Activated CD4-positive, CD25-positive, alpha-beta regulatory T cell treated with anti-CD3 and anti-CD28 coated beads, Interleukin-2, amount 50 U/mL, for 24 hours (primary cell): ENCODE measurements at places on chromosomes 16 and 17.

- ATAC-seq: no peak
These were observed 25.9 kb downstream of the CLUH start for GRCh38 chr17:2685696-2686095.

DNA sequence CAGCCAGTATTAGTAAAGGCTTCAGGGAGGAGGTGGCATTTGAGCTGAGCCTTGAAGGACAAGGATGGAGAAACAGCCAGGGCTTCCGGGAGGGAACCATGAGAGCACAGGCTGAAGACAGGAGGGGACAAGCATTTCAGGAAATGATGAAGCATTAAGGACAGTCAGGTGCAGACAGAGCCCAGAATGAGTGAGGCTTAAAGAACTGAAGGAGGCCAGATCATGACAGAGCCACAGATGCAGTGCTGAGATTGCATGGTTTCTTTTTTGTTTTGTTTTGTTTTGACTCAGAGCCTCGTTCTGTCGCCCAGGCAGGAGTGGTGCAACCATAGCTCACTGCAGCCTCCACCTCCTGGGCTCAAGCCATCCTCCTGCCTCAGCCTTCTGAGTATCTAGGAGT is 211.5 kb downstream of the SOX9 start:
- no peak for ATAC-seq

DNA sequence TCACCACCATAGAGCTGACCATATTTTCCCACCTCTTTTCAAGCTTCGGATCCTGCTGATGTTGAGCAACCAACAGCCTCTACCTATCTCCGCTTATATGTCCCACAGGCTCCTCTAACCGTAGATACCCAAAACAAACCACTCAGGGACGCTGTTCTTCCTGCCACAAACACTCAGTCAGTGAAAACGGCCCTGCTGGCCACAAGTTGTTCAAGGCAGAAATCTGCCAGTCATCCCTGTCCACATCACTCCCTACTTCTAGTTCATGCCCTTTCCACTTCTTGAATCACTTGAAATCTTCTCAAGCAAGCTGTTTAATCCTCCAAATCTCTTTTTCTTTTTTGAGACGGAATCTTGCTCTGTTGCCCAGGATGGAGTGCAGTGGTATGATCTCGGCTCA is 7.9 kb downstream of the RABEP2 start:
- ATAC-seq: no peak

GRCh38 chr16:5252791-5253190 is 155.2 kb upstream of the EEF2KMT start:
- no peak for ATAC-seq

DNA sequence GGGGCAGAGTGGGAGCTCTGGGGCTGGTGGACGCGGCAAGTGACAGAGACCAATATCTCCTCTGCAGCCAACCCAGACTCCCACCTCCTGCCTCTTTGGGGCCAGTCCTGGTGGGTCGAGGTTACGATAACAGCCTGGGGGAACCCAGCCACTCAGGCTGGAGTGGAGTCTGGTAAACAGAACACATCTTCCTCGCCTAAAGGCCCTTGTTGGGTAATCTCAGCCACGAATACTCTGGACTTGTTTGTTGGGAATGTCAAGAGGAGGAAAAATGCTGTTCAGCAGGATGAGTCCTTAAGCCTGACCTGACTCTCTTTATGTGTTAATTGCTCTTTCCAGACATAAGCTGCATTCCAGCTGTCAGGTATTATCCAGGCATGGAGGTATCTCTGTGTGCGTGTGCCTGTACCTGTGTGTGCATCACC is 8.0 kb upstream of the SPNS2 start:
- no peak for ATAC-seq

DNA sequence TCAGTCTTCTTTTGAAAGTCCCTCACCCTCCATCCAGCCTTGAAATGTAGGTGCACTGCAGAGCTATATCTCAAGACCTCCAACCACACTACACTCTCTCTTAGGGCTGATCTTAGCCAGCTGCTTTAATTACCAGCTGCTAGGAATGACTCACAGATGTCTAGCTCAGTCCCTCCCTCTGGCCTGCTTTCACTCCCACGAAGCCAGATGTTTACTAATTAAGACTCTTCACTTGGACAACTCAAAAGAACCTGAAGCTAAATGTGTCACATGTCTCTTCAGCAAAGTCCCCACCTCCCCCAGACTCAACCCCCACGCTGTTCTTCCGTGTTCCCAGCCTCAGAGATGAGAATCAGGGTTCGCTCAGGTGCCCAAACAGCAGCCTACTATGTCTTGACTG is 2.6 kb downstream of the GTF3C1 start:
- ATAC-seq: peak; percentile 24

DNA sequence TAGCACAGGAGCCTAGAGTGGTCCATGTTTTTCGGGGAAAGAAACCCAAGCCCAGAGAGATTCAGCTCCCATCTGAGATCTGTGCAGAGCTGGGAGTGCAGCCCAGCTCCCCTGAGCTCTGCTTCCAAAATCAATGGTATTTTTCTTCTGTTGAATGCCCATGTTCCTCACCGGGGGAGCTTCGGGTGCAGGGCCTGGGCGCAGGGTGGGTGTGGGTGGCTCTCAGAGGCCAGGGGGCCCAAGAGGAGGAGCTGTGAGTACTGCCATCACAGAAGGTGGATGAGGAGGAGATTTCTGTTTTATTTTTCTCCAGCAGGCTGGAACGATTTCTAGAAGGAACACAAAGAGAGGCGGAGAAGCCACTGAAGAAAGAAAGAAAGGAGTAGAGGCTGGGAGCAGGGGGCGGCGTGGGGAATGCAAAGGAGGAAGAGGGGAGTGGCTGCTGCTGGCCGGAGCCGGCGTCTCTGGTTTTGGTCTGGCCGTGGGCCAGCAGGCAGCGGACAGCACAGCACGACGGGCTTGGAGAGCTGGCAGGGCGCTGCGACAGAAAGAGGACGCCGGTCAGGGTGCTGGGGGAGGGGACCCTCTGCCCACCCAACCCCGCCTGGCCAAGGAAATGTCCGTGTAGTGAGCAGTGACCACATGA is 76.2 kb upstream of the KSR1 start:
- ATAC-seq: no peak

DNA sequence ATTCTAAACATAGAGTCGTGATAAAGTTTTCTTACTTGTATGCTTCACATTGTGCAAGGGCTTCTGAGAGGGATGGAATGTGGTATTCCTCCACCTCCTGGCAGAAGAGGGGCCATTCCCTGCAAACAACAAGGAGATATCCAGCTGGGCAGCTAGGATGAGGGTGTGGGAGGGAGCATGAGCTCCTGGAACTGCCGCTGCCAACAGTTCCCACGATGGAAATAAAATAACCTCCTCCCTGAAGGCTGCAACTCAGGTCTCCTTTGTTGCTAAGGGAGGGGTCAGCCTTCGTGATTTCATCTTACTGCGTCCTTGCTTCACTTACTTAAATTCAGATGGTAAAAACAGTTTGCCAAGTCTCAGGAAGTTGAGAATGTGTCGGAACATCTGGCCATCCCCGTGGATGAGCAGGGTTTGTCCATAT is 15.6 kb downstream of the PLEKHG4 start:
- no peak for ATAC-seq

GRCh38 chr17:67490471-67490870 is 113.4 kb downstream of the PITPNC1 start:
- ATAC-seq: no peak

DNA sequence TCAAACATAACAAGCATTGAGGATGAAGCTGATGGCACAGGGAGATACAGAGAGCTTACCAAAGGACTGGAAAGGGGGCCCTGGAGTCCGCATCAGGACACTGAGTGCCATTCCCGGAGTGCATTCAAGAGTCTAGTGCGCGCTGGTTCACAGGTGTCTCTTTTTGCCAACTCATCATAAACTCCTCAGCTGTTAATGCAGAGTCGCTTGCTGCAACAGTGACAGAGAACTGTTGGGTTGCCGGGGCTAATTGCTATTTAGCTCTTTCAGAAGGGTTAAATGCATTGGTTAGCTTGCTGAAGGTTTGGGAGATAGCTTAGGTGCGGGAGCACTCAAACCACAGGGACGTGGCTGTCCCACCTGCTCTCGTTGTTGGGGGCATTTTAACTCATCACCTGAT is 1091.6 kb upstream of the EEF2KMT start:
- no peak for ATAC-seq

DNA sequence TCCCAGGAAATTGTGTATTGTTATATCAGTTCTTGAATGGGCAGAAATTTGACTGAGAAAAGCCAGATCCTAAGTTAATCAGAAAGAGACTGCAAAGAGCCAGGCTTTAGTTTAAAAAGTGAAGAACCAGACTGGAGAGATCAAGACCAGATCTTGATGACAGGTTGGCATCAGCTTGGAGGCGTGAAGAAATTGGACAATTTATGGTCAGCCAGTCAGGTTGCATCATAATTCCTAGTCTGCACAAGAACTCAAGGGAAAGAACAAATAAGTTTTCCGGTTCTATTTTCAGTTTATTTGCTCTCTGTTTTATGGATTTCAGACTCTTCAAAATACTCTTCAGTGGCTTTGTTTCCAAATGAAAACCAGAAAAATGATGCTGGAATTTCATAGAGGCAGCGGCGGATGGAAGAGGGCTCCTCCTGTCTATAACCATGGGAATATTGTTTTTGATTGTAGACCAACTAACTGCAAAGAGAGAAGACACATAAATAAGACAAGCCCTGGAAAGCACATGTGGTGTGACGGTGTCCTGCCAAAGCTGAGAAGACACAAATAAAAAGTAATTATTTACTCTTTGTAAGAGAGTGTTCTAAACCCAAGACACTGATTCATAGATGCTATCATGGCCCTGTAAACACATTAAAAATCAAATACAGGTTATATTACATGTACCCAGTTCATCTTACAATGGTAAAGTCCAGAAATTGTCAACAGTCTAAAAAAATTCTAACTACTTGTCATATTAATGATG is 91.7 kb downstream of the PCTP start:
- no peak for ATAC-seq

DNA sequence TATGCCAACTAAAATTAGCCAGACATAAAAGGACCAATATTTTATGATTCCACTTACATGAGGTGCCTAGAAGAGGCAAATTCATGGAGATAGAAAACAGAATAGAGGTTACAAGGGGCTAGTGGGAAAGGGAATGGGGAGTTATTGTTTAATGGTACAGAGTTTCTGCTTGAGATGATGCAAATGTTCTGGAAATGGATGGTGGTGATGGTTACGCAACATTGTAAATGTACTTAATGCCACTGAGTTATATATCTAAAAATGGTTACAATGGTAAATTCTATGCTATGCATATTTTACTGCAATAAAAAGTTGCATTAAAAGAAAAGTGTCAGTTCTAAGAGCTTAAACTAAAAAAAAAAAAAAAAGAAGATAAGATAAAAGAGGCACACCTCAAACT is 17.9 kb downstream of the MT1X start:
- no peak for ATAC-seq

- no peak for ATAC-seq
These were observed 20.0 kb downstream of the MTHFSD start for GRCh38 chr16:86534779-86535615.

GRCh38 chr16:88338111-88338510 is 44.6 kb upstream of the ZNF469 start:
- no peak for ATAC-seq

GRCh38 chr16:51267681-51268080 is 116.6 kb upstream of the SALL1 start:
- no peak for ATAC-seq

GRCh38 chr17:8747742-8748141 is 3.1 kb upstream of the CCDC42 start:
- ATAC-seq: no peak

GRCh38 chr17:50818921-50819657 is 16.3 kb upstream of the WFIKKN2 start:
- no peak for ATAC-seq

DNA sequence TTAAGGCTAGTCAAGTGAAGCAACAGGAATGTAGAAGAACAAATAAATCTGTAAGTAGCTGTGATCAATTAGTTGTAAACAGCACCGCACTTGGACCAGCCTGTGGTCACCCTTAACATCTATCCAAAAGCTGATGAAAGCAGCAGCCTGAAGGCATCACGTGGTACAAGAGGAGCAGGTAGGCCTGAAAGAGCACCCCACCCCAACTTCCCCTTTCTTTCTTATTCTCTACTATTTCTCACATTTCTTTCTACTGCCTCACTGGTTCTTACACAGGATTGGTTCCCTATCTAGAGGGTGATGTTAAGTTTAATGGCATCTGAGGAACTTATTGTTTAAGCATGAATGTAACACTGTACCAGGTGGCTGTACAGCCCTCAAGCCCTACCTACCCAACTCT is 42.6 kb upstream of the CLEC18B start:
- no peak for ATAC-seq

DNA sequence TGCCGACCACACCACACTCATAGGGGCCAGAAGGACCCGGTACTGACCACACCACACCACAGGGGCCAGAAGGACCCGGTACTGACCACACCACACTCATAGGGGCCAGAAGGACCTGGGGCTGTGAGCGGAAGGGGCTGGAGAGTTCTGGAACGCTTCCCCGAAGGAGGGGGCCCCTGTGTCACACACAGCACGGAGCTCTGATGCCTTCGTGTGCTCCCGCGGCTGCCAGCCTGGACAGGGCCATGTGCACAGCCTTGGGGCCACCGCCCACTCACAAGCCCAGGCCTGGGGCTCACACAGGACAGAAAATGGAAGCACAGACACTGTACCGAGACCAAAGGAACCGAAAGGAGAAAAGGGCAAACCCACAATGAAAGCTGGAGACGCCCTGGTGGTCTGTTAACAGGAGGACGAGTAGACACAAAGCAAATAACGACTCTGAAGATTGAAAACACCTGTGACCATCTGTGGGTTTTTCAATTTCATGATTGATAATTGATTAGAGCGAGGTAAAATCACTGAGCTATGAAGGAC is 106.5 kb upstream of the METRNL start:
- no peak for ATAC-seq

GRCh38 chr17:7355053-7355452 is at the start of gene TMEM95:
TSS of gene TMEM95 (plus strand) at chr17:7355156. CDS start at chr17:7355205, 49 bp downstream.
- no peak for ATAC-seq

- no peak for ATAC-seq
These were observed 138.4 kb downstream of the WWOX start for GRCh38 chr16:78237841-78238240.

DNA sequence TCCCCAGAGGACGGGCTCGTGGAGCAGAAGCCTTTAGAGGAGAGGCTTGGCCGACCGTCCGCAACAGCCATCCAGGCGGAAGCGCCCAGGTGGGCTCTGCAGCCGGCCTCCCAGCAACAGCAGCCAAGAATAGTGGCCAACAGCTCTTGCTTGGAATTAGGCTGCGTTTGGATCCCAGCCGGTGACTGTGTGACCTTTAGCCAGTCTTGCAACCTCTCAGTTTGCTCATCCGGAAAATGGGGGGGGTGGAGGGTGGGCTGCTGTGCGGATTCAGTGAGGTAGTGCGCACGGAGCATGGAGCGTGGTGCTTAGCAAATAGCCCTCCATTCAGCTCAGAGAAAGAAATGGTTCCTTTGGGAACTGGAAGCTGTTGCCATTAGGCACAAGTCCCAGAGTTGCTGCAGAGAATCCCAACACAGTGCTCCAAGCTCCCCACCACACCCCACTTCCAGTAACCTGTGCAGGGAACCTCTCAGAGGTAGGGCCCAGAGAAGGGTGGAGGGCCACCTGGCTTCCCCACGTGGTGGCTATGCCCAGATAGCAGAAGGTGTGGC is 46.7 kb downstream of the RTN4RL1 start:
- ATAC-seq: no peak

- ATAC-seq: no peak
These were observed 11.5 kb upstream of the DUSP14 start for GRCh38 chr17:37478187-37478586.
